ENCODE measurements at places on chromosomes 5 and 9. TPM values are rescaled to one million over a fixed set of nuclear protein-coding genes. Genes with fewer than 3 reads are reported as not detected.

SV2C gene
- total RNA-seq: not detected

MLLT3 gene
- total RNA-seq: 4.1 TPM

NR5A1 gene
- total RNA-seq: not detected

TRPM6 gene
- 0.22 TPM for total RNA-seq

OLFML2A gene
- 2.2 TPM for total RNA-seq

CERCAM gene
- 16.1 TPM for total RNA-seq

SLU7 gene
- total RNA-seq: 41.4 TPM

CYLC2 gene
- total RNA-seq: not detected

SCGB3A1 gene
- 0.60 TPM for total RNA-seq

TMOD1 gene
- 0.65 TPM for total RNA-seq

- peak; percentile 41 for DNase-seq
Observed at GRCh38 chr9:121598965-121599871, 52.2 kb upstream of the DAB2IP start.

GRCh38 chr5:178207917-178208280, 3.6 kb downstream of the HNRNPAB start:
- DNase-seq: no peak

DNA sequence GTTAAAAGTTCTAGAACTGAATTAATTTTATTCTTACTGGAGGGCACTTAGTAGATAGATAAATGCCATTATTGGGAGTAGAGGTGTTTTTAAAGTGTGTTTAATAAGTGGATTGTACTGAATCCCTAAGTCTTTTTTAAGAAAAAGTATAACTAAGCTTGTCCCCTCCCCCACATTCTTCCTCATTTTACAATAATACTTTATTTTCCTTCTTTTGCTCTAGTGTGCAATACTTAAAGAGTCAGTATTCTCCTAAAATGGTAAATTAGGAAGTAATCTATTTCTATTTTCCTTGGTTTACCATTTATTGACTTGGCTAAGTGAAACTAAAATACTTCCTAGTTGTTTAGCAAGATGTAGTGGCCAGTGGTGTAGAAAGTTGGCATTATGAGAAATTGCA, 11.6 kb downstream of the UBLCP1 start:
- DNase-seq: no peak

DNA sequence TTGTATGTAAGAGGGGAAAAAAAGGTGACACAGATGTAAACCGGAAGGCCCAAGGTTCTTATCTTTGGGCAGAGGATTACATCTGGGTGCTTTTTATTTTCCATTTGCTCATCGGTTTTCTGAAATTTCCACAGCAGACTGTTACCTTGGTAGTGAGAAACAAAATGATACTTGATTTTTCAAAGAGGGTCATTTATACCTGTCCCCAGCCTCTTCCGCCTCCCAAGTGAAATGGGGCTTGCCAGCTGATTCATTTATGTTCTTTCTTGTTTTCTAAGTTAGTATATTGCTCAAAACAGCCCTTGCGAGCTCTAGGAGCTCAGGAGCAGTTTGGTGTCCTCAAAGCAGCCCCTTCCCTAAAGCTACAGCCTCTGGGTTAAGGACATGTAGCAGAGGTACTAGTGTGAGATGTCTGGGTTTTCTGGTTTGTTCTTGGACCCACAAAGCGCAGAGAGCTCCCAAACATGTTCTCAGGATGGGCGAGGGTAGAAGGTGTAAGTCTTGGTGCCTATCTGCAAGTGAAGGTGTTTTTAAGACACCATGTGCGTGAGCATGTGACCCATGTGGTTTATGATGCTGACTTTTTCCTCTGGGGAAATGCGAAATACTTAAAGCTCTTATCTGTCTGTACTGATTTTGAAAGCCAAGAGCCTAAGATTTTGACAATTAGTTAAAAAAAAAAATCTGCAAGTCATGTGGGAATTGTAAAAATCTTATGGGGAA, 38.3 kb downstream of the DAPK1 start:
- DNase-seq: no peak

DNA sequence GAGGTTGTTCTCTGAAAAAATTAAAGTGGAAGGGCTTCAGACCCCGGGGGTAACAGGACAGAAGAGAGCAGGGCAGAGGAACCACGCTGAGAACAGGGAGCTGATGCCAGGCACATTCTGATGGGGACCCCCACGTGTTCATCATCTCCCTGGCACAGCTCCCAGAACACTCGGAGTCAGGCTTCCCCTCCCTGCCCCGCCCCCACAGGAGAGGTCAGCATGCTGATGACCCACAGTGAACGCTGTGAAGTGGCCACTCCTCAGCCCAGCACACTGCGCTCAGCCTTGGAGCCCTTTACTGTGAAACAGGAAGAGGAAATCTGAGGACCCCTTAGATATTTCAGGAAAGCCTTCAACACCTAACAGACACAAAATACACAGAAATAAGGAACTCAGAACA, 16.4 kb downstream of the RETREG1 start:
- DNase-seq: peak; percentile 33

DNA sequence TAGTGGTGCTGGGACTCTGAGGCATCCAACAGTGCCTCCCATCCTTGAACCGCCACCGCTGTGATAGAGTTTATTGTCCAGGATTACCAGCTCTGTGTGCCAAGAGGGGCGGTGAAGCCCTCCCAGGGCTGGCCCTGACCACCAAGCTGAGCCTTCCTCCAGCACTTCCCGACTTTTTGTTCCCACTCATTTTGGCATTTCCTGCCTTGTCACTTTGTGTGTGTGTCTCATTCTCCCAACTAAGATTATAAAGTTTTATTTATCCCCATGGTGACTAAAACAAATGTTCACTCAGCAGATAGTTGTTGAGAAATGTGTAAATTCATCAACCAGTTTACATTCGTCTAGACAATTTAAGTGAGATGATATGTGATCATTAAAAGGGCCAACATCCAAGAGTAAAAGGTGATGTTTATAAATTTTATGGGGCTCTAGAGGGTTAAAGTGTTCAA, 2.5 kb downstream of the F2R start:
- peak; percentile 95 for DNase-seq

DNA sequence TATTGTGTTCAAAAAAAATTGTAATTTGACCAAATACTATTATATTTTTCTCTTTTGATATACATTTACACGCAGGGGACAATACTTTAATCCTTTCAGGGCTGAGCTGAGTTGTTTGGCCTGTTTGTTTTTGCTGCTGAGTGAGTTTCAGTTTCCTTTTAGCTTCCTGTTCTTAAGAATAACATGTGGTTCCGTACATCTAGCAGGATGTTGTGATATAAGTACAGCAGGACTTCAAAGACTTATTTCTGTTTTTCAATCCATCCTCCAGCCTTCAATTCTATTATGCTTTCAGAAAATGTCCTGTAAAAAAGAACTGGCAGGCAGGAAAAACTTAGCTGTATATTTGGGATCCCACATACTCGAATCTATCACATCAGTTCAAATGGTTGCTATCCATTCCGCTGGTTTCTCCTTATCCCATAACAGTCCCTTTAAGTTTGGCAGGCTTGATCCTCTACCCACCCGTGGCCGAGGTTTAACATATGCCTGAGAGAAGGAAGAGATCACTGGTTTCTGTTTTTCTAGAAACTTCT, 1037.3 kb upstream of the ACO1 start:
- peak; percentile 85 for DNase-seq

GRCh38 chr9:8012986-8013385, 213.4 kb upstream of the DMAC1 start:
- DNase-seq: no peak

DNA sequence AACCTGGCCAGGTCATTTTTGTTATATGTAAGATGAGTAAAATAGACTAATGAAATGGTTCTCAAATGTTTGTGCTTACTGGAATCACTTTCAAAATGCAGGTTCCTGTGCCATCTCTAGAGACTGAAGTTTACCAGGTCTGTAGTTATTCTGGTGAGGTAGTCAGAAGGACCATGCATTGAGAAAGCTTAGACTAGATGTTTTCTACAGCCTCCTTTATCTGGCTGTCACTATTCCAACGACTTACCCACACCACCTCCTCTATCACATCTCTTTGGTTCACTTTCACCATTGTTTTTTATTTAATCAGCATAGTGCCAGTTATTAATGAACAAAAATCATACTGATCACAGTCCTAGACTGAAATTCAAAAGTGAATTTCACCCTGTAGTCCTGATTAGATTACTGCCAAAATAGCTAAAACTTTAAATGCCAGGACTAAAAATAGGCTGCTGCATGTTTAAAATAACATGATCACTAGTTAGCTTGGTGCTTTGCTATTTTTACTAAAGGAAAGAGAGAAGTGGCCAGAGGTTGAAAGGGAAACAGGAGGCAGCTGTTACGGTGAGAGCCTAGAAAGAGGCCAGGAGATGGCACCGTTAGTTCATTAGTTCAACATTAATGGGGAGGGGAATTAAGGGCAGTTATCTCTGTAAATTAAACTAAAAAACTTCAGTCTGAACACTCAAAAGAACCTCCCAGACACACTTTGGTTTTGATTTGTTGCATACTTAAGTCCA, 13.9 kb upstream of the FNIP1 start:
- DNase-seq: peak; percentile 6

DNA sequence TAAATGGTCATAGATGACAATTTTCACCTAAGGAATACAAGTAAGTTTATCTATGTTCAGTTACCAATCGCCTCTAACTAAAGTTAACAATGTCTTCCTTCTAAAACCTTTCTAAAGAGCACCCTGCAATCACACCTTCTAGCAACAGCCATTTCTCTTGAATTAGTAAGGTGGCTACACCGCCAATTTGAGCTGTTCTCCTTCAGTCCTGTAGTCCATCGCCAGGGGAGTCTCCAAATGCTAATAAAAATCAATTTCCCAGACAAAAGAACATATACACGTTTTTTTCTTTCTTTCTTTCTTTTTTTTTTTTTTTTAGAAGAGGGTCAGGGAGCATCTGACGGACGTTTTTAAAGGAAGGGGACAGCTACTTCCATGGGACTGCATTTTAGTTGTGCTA, 729 bp upstream of the RORB start:
- no peak for DNase-seq

DNA sequence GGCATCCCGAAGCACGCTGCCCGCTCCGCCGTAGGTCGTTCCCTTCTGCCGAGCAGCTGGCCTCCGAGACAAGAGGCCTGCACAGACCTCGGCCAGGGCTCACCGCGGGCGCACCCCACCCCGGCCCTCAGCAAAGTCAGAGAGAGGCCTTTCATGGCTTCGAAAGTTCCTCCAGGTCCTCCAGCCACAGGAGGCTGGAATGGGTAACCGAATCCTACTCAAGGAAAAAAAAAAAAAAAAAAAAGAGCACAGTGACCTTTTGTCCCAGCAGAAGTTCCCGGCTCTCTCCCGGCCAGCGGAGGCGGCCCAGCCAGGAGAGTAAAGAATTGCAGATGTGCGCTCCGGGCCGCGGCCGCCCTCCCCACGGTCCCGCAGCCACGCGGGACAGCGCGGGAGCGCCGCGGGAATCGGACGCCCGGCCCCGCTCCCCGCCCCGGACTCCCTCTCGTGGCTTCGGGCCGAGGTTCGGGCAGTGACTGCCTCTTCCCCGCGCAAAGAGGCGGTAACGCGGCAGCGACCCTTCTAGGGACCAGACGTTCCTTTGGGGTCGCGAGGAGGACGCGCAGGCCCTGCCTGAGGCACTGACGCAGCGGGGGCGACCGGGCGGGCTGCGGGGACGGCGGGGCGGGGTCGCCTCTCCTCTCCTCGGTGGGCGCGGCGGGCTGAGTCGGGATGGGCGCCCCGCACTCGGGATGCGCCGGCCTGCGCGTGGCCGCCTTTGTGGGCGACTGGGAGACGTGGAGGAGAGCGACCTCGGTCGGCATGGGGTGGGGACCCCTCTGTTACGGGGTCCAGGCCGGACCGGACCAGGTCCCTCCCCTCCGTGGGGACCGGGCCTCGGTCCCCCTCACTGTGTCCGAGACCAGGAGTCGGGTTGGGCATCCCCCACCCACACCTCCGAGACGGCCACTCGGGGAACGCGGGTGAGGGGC, 754 bp downstream of the GFPT2 start:
- peak; percentile 25 for DNase-seq

DNA sequence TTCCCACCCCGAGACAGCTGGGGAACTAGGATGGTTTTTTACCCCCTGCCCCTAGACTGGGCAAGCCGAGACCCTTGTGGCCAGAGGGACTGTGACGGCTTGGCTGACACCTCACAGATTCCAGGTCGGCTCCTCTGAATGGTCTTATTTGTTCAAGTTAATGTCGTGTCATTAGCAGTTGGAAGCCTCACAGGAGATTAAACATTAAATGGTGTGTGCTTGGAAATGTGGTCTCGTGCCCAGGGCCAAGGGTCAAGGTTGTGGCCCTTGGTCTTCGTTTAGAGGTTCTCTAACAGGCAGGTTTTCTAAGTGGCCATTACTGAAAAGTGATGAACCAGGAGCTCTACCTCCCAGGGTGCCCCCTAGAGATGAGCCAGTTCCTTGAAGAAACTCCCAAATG, 61.2 kb upstream of the RXRA start:
- no peak for DNase-seq

DNA sequence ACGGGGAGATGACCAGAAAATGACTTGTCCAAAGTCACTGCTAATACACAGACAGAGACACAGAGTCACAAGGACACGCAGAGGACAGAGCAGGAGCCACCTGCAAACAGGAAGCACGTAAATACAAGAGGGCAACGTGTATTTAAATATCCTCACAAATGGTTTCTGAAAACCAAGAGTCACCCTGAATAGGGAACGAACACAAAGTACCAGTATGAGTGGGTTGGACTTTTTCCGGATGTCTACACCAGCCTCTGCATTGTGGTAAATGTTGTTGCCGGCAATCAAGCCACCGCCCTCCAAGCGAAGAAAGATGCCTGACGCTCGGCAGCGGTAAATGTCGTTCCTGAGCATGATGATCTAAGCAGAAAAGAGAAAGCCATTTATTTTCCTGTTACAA, 44.5 kb downstream of the FBXO10 start:
- no peak for DNase-seq

- DNase-seq: peak; percentile 76
Observed at GRCh38 chr5:173618927-173619519, 2.6 kb upstream of the BOD1 start.

DNA sequence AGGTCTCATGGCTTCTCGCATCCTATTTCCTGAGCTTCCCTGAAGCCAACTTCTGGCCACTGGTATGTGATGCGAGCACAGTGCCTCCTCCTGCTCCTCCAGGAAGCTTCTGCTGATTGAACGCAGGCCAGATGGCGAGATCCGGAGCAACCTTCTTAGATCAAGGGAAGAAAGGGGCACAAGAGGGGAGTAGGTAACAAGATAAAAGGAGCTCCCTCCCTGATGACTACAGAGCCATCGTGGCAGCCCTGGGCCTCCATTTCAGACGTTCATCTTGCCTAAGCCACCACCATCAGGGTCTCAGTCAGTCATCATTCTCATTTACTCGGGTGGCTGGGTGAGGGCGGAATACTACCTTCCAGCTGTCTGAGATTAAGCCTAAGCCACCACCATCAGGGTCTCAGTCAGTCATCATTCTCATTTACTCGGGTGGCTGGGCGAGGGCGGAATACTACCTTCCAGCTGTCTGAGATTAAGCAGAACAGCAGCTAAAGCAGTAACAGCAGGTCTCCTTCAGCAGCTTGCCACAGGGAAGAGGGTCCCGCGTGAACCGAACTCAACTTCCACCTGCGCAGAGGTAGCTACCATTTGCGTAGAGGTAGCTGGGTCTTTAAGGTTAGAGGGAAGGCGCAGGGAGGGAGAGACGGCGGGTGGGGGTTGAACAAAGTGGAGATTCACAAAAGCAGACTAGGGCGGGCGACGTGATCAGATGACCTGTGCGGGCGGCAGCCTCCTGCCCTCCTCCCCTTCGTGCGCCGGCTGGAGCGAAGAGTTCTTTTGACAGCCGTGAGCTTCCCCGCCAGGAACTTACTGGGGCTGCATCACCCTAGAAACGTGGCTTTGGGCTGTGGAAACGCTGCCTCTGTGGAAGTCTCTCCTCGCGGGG, 27.9 kb upstream of the MGAT1 start:
- peak; percentile 62 for DNase-seq

Data from lung microvascular endothelial cell (primary cell).